ENCODE measurements at places on chromosomes 1 and 21.

DNA sequence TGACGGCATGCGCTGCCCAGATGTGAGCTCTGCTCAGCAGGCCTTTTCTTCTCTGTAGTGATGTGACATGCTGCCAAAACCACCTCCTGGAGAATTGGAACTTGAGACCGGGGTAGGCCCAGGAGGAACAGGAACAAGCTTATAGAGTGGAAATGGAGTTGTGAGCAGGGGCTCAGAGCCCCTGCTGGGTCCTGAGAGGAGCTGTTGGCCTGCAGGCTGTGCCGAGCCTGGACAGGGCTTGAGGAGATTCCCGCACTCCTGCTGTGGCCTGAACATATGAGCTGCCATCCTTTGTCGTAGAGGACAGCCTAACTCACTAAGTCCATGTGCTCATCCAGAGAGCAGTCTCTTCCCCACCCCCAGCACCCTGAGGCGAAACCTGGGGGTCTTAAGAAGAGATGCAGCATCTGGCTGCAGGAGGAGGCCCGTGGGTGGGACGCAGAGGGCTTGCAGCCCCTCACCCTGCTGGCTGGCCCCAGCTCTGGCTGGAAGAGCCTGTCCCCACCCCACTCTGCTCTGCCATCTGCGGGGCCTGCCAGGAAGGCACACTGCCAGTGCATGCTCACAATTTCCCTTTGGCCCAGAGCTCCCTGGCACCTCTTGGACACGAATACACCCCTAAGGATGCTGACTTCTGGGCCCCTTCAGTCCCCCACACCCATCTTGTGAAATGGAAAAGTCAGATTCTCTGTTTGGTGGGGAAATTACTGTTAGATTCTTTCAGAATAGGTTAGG is 42.5 kb downstream of the PTPRF start:
- no peak for DNase-seq

- DNase-seq: no peak
Measured at GRCh38 chr1:56310945-56311344, 268.4 kb downstream of the PLPP3 start.

GRCh38 chr1:33322870-33323585 is 2.1 kb upstream of the A3GALT2 start:
- no peak for DNase-seq

DNA sequence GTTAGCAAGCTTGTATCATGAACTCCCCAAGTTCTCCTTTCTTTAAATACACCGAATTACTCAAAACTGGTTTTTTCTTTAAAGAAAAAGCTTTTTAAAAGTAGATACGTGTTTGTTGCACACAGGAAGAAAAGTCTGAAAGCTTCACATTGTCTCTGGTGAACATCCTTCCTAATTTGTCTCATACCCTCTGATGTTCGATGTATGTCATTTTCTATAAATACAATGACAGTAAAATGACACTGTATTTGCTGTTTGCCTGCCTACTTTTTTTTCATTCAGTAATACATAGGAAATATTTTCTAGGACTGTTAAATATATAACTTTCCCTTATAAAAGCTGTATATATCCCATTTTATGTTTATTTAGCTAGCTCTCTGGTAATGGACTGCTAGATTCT is 153.9 kb downstream of the GALNT2 start:
- no peak for DNase-seq

- DNase-seq: peak; percentile 42
Measured at GRCh38 chr1:117001254-117001927, at the start of gene CD101. TSS of gene CD101 (plus strand) at chr1:117001760. CDS start at chr1:117001818, 58 bp downstream.

- no peak for DNase-seq
Measured at GRCh38 chr1:99675292-99675691, 29.4 kb downstream of the PALMD start.

GRCh38 chr1:22238356-22239224 is 95.7 kb upstream of the WNT4 start:
- DNase-seq: no peak

- DNase-seq: no peak
Measured at GRCh38 chr1:6080469-6080868, 34.8 kb downstream of the KCNAB2 start.

DNA sequence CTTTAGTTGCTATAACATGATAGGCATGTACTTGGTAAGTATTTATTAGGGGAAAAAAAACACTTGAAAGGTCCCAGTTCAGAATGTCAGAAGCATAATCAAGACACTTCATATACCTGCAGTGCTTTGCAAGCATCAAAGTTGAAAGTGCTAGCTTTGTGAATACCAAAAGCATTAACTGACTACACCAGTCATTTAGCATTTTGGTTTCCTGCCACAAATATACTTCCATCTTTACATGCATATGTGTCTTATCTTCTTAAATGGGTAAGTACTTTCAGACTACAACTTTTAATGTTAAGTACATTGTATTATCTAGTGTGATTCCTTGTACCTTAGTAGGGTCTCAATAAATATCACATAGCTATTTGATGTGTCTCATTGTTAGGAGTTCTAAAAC is 43.7 kb downstream of the AKT3 start:
- DNase-seq: no peak

- DNase-seq: peak; percentile 50
Measured at GRCh38 chr1:246971090-246971721, 36.7 kb downstream of the ZNF695 start.

DNA sequence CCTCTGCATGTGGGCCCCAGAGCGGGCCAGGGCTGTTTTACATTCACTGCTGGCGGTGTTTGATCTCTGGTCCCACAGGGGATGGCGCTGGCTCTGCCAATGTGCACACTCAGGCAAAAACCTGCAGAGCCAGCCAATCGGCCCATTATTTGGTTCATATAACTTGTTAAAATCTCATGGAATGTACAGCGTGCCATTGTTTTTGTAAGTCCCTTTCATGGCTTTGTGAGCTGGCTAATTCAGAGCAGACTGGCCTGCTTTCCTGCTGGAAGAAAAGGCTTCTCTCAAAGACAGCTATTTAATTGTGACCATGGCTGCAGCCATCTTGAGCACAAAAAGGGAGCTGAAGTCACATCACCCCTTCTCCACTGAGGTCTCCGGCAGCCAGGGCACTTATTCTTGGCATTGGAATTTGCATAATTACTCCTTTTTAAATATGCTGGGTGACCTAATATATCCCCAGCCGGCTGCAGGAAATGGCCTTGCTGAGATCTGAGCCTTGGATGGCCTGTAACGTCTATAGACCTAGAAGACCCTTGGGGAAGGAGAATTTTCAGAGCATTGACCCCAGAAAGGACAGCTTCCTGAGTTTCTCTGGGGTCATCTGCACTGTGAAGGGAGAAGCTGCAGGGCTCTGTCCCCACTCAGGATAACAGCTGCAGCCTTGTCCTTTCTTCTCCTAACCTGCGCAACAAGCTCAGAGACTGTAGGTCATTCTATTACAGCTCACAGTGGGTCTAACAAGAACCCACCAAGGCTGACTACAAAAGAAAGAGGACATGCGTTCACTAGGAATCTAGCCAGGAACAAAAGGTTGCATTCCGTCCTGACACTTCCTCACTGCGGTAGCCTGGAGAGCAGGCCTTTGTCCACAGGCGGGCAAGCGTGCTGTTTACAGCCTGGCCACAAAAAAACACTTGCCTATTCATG is 45.8 kb downstream of the BCAR3 start:
- no peak for DNase-seq

- no peak for DNase-seq
Measured at GRCh38 chr1:228279722-228280105, 71.9 kb downstream of the OBSCN start.

GRCh38 chr1:167212025-167212424 is 8.7 kb upstream of the POU2F1 start:
- DNase-seq: no peak

DNA sequence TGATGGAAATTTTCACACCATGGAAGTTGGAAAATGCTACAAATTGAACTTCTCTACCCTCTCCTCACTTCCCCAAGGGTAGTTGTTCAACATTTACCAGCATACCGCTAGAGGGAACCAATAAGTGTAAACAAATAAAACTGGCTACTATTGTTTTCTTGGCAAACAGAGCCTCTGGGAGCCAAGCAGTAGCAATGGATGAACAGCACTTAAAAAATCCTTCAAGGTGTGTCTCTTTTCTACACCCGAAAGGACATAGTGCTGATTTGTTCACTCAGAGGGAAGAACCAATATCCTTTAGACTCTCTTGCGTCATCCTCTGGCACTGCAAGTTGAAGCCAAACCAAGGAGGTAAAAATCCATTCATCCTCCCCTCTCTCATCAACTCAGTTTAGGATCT is 161.5 kb downstream of the TBX15 start:
- DNase-seq: no peak

GRCh38 chr1:93275634-93276295 is 69.9 kb upstream of the DR1 start:
- DNase-seq: no peak

- DNase-seq: no peak
Measured at GRCh38 chr1:25977801-25978200, 20.1 kb downstream of the PAFAH2 start.

- peak; percentile 80 for DNase-seq
Measured at GRCh38 chr21:45152265-45152746, 77.9 kb downstream of the ADARB1 start.

- no peak for DNase-seq
Measured at GRCh38 chr1:8023287-8023994, 2.7 kb downstream of the ERRFI1 start.

GRCh38 chr1:94698356-94698755 is 121.8 kb upstream of the SLC44A3 start:
- no peak for DNase-seq

DNA sequence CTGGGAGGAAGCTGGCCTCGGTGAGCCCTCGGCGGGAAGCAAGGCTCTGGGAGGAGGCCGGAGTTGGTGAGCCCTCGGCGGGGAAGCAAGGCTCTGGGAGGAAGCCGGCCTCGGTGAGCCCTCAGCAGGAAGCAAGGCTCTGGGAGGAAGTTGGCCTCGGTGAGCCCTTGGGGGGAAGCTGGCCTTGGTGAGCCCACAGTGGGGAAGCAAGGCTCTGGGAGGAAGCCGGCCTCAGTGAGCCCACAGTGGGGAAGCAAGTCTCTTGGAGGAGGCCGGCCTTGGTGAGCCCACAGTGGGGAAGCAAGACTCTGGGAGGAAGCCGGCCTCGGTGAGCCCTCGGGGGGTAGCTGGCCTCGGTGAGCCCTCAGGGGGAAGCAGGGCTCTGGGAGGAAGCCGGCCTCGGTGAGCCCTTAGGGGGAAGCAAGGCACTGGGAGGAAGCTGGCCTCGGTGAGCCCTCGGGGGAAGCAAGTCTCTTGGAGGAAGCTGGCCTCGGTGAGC is 36.0 kb downstream of the KRTAP10-1 start:
- peak; percentile 27 for DNase-seq

GRCh38 chr1:225539069-225539468 is 111.2 kb upstream of the LBR start:
- DNase-seq: no peak

GRCh38 chr1:223224465-223224864 is 81.4 kb upstream of the TLR5 start:
- no peak for DNase-seq

- no peak for DNase-seq
Measured at GRCh38 chr1:203733009-203733863, 31.7 kb upstream of the LAX1 start.

GRCh38 chr1:29511436-29511835 is 275.1 kb downstream of the PTPRU start:
- no peak for DNase-seq

DNA sequence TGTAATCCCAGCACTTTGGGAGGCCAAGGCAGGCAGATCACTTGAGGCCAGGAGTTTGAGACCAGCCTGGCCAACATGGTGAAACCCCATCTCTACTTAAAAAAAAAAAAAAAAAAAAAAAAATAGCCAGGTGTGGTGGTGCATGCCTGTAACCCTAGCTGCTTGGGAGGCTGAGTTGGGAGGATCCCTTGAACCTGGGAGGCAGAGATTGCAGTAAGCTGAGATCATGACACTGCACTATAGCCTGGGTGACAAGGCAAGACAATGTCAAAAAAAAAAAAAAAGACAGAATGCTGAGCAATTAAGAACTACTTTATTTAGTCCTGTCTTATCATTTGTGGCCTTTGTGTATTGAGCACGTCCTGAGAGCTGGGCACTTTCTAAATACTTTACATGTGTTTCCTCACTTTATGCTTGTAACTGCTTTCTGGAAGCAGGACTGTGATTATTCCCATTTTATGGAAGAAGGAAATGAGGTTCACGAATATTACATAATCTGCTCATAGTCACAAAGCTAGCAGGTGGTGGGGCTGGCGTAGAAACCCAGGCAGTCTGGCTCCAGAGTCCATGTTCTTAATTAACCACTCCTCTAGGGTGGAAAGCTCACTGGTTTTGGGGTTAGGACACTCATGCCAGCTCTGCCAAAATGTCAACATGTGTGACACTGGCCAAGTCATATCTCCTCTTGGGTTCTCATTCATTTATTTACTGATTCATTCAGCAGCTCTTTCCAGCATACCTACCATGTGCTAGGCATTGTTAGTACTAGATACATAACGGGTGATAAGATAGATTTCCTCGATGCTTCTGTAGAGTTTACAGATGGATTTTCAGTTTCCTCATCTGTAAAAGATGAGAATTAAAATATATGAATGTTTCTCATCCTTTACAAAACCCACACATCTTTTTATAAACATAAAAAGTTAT is 57.7 kb downstream of the DDR2 start:
- no peak for DNase-seq

DNA sequence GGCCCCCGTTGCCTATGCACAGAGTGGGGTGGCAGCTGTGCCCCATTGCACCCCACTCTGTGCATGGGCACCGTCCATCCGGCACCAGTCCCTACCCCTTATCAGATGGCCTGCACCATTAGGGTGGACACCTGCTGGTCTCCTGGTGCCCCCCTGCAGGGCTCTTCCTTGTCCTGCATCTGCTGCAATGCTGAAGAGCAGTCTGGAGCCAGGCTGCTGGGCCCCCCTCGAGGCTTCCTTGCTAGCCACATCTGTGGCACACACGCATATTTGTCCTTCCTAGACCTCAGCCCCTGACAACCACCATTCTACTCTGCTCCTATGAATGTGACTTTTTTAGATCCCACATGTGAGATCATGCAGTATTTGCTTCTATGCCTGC is 56.4 kb downstream of the COL18A1 start:
- DNase-seq: no peak

GRCh38 chr1:113459279-113459678 is 69.0 kb downstream of the MAGI3 start:
- no peak for DNase-seq

DNA sequence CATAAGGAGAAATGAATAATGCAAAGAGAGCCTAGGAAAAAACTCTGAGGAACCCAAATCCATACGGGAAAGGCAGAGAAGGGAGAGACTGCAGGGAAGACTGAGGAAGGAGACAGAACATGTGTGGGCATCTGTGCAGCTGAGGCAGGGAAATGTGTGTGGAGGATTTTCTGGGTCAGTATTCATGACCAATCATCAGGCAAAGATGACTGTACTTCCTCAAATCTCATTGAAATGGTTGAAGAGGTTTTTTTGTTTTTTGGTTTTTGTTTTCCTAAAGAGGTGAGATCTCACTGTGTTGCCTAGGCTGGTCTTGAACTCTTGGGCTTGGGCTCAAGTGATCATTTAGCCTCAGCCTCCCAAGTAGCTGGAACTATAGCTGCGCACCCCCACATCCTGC is 15.7 kb downstream of the DIP2A start:
- DNase-seq: no peak

DNA sequence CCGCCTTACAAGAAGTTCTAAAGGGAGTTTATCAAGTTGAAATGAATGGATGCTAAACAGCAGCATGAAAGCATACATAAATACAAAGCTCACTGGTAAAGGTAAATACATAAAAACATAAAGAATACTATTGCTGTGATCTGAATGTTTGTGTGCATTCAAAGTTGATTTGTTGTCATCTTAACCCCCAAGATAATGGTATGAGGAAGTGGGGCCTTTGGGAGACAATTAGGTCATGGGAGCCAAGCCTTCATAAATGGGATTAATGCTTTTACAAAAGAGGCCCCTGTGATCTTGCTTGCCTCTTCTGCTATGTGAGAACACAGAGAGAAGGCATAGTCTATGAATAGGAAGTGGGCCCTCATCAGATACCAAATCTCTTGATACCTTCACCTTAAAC is 209.0 kb upstream of the SAMSN1 start:
- no peak for DNase-seq

All from activated naive CD4-positive, alpha-beta T cell treated with anti-CD3 and anti-CD28 coated beads, Interleukin-2, amount 10 ng/mL, durations not matched to agents 7 days and 5 days (primary cell).